DMS 273 treated with DMSO at 0.1 percent for 48 hours (cell line): ENCODE measurements at places on chromosomes 11 and 22.

DNA sequence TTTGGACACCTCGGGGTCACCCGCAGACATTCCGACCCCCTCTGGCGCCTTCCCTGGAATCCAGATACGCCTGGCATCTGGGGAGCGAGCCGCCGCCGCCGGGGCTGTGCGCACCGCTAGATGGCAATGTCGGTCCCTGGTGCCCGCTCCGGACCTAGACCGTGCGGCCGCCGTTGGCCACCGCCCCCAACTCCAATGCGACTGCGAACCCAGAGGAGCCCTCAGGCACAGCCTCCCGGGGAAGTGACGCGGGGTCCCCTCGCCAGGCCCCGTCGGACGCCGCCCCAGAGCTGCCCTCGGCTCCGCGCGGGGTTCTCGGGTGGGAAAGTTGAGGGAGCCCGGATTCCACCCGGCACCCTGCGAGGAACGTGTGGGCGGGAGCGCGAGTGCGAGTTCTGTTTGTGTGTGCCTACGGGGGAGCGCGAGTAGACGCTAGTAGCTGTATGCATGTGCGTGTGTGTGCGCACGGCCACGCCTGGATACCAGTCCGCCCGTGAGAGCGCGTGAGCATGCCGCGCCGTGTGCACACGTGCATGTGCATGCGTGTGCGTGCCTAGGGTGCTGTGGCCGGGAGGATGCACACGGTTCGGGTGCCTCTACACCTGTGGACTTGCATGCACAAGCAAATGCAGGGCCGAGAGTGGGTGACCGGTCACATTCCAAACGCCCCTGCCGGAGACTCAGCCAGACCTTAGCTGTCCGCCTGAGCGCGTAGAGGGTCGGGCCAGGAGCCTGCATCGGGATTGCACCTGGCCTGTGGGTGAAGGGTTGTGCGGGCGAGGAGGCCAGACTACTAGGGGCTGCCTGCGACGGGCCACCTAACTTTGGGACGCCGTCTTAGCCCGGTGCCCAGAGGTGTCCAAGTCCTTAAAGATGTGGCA lies 1.9 kb downstream of the CHRM4 start:
- DNase-seq = peak; percentile 11

DNA sequence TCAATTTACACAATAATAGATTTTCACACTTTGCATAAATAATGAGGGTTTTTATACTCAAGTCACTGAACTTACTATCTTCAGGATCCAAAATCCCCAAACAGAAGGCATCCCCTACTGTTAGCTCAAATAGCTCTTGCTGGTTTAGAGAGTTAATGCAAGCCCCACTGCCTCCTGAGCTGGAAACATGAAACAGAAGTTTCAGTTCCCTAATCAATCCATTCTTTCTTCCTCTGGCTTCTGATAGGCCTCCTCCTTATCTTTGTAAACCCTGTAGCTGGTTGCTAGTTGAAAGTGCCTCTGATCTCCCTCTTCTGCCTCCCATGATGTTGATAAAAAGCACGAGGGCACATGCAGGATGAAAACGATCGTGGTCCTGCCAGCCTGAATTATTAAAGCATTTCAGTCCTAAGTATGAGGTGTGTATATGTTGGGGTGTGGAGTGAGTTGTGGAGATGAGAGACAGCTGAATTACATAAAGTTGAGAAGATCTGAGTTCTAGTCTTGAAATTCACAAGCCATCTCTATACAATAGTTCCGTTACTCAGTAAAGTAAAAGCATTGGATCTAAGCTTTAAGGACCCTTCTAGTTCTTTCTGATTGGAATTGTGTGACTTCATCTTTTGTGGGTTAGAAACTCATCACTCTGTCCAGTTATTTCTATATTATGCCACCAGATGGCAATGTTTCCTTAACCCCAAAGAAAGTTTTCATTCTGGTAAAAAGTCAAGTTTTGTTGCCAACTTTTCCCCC lies 35.0 kb upstream of the EHF start:
- peak; percentile 8 for DNase-seq

DNA sequence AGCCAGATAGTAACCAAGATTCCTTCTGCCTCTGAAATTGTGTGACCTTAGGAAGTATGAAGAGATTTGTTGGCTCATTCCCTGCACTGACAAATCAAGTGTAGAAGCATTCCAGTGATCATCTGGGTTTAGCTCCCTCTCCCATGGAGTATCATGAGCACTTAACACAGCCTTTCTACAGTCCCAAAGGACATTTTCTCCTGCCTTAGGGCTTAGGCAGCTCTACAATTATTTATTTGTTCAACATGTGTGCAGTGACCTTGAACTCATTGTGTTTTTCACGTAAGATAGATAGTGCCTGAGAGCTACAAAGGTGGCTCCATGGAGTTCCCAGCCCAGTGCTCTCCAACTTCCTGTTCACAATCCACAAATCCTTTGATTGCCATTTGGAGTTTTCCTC lies 94.8 kb upstream of the FAT3 start:
- no peak for DNase-seq

- DNase-seq = no peak
Measured at GRCh38 chr22:42243802-42244060, 26.7 kb downstream of the TCF20 start.

GRCh38 chr22:46631113-46631512 lies 10.9 kb downstream of the GRAMD4 start:
- DNase-seq = no peak
